ENCODE measurements at places on chromosomes 1 and 21.

DNA sequence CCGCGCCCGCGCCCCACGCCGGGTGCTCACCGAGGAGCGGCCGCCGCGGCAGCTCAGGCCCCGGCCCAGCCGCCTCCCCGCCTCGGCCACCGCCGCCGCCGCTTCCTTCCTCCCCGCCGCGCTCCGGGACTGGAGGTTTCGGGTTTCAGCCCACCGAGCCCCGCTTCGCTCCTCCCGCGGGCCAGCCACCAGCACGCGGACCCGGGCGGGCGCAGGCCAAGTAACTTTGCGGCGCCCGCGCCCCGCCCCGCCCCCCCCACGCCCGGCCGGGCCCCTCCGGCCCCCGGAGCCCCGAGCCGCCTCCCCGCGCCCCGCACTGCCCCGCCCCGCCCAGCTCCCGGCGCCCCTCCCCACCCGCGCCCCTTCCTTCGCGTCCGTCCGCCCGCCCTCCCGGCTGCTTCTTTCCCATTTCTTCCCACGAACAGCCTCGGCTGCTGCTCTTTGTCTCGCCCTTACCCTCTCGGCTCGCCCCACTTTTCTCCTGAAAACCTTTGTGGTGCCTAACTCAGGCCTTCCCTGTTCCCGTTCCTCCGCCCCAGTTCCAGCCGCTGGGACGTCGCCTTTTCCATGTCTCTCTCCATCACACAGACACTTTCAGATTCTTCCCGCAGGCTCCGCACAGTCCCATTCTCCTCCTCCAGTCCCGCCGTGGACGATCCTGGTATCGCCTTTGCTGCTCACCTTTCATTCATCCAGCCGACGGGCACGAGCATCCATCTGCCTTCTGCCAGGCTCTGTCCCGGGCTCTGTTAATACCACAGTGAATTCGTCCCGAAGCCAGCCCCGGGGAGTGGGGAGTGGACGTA is at the start of gene GPR161:
Gene GPR161 (minus strand): TSS at position 222 of the 806 bp plus-strand sequence. CDS start 32,080 bp downstream, outside the sequence.
- DNase-seq: peak; percentile 9

- no peak for DNase-seq
Measured at GRCh38 chr21:15301014-15301413, 236.2 kb upstream of the NRIP1 start.

DNA sequence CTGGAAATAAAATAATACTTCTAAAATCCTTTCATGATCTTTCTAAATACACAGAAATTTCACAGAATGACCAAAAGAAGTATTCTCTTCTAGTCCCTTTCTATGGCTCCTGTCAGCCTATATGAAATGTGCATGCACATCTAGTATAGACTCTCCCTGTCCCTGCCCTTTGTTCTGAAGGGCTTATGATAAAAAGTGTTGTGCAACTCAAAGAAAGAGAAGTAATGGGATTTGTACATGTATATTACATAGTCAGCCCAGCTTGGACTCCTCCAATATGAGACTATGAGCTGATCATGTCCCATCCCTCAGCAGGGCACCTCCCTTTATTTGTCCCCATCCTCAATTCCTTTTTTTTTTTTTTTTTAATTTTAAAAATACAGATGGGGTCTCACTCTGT is 42.1 kb upstream of the LAX1 start:
- DNase-seq: no peak

GRCh38 chr1:181139631-181140061 is 51.1 kb downstream of the IER5 start:
- DNase-seq: no peak

DNA sequence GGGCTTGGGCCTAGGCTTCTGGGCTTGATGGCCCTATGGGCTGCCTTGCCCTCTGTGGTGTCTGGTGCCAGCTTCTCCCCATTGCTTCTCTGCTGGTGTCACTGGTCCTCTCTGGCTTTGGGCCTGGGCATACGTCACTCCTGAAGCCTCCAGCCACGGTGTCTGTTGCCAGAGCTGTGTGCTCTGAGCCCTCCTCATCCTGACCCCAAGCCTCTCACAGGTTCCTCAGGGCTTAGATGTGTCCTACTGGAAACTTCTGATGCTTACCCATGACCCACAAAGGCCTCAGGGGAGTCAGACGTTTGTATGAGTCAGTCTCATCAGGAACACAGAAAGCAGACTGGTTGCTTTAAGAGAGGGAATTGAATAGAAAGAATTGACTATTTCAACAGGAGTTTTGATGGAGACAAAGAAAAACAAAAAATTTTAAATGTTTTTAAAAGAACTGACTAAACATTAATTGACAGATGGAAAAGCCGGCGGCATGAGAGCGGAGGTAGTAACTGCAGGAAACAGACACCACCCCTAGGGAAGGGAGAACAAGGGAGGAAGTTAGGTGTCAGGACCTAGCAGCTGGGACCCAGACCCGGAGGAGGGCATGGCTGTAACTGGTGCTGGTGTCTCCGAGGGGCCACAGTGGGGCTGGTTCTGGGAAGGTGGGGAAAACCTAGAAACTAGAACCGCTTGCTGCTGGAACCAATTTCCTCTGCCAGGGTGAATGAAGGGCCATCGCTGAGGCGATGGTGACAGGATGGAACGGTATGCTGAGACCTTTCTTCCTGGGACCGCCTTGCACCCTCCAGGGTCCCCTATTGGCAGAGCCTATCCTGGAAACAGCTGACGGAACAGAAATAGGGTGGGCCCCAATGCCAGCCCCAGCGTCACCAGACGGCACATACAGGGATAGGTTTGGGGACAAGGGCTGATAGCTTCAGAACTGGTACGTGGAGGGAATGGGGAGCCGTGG is 40.0 kb upstream of the CITED4 start:
- no peak for DNase-seq

DNA sequence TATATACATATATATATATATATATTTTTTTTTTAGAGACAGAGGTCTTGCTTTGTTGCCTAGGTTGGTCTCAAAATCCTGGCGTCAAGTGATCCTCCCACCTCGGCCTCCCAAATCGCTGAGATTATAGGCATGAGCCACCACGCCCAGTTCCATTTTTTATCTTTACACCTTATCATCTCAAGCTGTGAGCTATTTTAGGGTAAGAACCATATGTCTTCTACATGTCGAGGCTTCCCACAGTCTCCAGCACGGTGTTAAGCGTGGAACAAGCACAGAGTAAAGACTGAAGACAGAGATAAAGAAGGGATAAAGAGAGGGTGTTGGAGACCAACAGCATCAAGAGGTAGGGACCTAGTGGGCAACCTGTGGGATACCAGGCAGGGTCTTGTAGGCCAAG is 14.2 kb downstream of the ARHGEF2 start:
- no peak for DNase-seq

GRCh38 chr1:31795801-31796621 is 19.8 kb downstream of the SPOCD1 start:
- no peak for DNase-seq

- no peak for DNase-seq
Measured at GRCh38 chr1:5722635-5723164, 269.5 kb downstream of the NPHP4 start.

DNA sequence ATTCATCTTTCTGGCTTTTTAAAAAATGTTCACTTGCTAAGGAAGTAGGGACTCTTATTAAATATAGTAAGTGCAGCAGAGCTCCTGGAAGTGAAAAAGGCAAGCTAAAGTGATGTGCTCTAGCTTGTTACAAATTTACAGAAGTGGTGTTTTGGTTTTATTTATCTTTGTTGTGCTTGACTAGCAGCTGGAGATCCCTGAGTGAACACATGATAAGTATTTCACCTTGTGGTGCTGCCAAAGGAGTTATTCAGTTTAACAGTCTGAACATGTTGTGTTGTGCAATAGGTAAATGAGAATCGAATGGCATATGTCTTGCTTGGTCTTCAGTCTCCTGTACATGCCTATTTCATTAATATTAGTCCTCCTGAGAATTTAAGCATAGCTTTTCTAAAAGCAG is 315.7 kb downstream of the TPR start:
- DNase-seq: no peak

DNA sequence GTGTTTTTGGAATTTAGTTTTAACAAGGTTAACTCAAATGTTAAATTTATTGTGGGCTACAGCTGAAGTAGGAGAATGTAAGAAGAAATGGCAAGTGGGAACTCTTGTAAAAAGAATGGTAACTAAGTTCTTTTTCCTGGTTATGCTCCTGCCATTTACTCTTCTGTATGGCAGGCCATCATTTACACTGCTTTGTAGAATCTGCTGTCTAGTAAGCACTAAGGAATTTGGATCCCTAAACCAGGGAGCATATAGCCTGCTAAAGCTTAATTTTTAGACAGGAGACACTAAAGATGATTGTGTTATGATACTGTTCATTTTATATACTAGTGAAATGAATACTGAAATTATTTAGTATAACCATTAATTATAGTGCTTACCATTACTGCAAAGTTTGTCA is 85.3 kb downstream of the CAMTA1 start:
- no peak for DNase-seq

GRCh38 chr1:67148516-67149178 is 13.9 kb upstream of the C1orf141 start:
- DNase-seq: no peak

DNA sequence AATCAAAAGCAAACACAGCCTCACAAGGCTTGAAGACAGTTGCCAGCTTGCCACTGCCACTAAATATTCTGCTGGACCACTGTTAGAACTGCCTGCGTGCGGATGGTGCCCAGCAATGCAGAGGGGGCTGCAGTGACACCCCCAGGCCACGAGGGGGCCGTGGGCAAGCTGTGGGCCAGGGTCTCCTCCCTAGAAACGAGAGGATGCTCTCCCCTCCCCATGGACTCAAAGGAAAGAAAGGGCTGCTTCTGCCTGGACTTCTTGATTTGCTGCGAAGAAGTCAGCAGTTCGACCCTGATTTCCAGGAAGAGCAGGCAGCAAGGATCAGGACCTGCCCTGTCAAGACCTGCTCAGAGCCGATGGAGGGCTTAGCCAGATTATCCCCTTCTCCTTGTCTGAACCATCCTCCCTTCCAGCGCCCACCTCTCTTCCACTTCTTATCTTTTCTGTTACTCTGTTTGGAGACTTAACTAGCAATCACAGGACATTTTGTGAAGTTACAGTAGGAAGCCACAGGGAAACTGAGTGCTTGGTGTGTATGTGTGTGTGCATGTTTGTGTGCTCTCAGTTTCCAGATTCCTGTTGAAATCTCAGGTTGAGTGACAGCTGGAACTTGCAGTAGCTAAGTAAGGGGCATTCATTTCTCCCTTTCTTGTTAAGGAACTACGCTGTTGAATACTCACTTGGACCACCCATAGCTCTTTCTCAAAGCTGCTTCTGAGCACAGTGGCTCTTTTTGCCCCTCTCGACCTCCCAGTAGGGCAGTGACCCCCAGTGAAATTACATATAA is 2.7 kb downstream of the MAN1C1 start:
- peak; percentile 41 for DNase-seq

- no peak for DNase-seq
Measured at GRCh38 chr1:230105245-230105753, 38.3 kb downstream of the GALNT2 start.

GRCh38 chr1:47469390-47469759 is 31.5 kb downstream of the FOXD2 start:
- no peak for DNase-seq

GRCh38 chr1:41348394-41348793 is 12.8 kb upstream of the FOXO6 start:
- no peak for DNase-seq

GRCh38 chr1:173454966-173455524 is 22.1 kb upstream of the PRDX6 start:
- peak; percentile 39 for DNase-seq

DNA sequence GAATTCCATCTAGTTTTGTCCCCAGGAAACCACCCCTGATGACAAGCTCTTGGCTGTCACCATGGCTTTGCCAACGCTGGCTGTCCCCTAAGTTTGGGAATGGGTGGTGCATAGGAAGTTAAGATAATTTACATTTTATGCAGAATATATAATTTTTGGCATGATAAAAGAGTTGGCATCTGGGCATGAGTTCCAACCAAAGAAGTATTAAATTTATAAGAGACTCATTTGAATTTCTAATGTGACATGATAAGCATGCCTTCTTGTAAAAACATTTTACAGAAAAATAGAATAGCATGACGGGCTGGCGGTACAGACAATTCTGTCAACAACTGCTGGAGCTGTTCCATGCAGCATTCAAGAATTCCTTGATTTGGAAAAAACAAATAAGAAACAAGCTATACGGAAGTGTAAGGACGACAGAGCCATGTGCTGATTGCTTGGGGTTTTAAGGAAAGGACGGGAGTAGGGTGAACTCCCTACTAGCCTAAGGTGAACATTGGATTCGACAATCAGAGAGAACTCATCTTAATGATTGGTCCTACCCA is 106.8 kb upstream of the C1orf21 start:
- no peak for DNase-seq

DNA sequence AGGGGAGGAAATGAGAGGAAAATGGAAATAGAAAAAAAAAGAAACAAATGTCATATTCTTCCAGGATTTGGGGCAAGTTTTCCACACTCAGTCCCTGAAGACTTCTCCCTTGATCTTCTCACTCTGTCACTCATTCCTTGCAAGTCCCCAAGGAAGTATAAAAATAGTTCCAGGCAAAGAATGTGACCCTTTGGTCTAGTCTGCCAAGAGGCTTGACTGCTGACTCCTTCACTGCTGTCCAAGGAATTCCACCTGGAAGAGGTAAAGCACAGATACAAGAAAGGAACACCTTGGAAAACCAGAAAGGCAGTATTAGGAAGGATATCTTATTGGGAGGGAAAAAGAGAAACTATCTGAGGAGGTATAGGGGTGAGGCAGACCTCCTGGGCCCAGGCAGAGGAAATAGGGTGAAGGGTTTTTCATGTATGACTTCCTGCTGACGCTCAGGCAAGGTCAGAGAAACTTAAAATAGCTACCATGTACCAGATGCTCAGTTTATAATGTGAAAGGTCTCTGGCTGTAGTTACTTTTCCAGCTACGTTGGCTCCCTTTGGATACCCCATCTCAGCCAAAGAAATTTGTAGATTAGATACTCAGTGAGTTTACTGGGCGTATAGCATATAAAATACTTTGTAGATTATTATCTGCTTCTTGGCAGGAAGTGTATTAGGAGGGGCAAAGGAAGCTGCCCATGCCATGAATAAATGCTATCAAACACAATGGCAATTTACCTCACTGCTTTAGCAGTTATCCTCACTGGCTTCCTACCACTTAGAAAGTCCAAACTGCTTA is 2.0 kb upstream of the GJA5 start:
- no peak for DNase-seq

- DNase-seq: no peak
Measured at GRCh38 chr1:56450004-56450666, 129.2 kb downstream of the PLPP3 start.

DNA sequence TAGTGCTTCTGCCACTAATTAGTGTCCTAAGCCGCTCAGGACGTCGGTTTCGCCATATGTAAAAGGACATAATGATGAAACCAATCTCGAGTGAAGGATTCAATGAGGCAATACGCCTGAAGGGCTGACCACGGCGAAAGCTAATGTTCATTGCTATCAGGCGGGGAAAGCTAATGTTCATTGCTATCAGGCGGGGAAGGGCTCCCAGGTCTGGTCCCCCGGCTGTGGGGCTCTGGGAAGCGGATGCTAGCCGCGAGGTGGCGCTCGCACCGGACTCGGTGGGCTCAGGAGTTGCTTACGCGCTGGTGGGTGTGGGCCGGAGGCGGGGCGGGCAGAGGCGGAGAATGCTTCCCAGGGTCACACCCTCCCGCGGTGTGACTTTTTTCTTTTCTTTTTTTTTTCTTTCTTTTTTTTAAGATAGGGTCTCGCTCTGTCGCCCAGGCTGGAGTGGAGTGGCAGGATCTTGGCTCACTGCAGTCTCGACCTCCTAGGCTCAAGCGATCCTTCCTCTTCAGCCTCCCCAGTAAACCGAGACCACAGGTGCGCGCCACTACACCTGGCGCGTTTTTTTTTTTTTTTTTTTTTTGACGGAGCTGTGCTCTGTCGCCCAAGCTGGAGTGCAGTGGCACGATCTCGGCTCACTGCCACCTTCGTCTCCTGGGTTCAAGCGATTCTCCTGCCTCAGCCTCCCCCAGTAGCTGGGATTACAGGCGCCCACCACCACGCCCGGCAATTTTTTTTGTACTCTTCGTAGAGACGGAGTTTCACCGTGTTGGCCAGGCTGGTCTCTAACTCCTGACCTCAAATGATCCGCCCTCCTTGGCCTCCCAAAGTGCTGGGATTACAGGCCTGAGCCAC is 1.1 kb upstream of the PEAR1 start:
- peak; percentile 90 for DNase-seq
